ENCODE measurements at places on chromosomes 7 and 10. TPM values are rescaled to one million over a fixed set of nuclear protein-coding genes. Genes with fewer than 3 reads are reported as not detected.

Gene AQP1
- polyA plus RNA-seq: 0.32 TPM

Gene CALD1
- polyA plus RNA-seq: 804 TPM

Gene MEOX2
- not detected for polyA plus RNA-seq

DNA sequence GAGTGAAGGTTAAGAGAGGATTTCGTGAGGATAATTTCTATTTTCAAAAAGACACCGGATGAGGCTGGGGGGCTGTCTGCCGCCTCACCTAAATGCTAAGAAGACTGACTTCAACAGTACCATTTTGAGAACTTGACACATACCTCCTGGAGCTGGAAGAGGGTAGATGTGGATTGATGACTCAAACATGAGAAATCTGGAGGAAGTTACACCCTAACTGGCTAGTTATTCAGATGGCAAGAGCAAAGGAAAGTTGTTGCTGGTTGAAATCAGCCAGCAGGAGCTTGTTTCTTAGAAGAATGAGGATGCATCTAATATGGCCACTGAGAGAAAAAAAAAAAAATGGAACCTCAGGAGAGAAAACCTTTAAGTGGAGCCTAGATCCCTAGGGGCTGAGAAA is 76.2 kb upstream of the KIAA1217 start:
- DNase-seq: no peak

DNA sequence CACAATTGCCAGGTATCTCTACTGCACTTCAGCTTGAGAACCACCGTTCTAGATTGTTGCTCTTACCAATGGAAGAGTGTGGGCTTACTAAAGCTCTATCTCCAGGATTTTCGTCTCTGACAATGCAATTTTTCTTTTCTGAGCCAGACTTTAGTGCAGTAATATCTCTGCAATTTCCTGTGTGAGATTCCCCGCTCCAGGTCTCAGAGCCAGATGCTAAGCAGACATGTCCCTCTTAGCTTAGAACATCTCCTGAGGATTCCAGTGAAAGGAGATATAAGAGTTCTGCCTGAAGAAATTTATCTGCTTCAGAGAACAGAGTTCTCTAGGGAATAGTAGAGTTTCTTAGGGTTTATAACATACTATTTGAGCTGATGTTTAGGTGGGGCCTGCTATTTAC is 82.0 kb downstream of the SND1 start:
- DNase-seq: no peak

GRCh38 chr10:110774069-110775019 is 97.4 kb upstream of the PDCD4 start:
- no peak for DNase-seq

DNA sequence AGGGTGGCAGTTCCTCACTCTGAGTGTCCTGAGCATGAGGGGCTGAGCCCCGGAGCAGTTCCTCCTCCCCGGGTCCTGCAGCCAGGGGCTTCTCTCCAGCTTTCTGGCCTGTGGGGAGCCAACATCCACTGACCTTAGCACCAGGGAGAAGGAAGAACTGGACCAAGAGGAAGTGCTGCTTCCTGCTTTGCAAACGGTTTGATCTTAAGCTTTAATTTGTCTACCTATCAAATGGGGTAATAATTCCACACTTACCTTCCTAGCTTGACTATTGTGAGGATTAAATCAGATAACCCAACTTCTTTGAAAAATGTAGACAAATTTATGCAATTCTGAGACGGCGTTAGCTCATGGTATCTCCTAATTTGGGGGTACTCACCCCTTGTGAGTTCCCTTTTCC is 2.0 kb downstream of the NOBOX start:
- no peak for DNase-seq

- DNase-seq: no peak
Measured at GRCh38 chr7:158302274-158303070, 285.2 kb downstream of the PTPRN2 start.

DNA sequence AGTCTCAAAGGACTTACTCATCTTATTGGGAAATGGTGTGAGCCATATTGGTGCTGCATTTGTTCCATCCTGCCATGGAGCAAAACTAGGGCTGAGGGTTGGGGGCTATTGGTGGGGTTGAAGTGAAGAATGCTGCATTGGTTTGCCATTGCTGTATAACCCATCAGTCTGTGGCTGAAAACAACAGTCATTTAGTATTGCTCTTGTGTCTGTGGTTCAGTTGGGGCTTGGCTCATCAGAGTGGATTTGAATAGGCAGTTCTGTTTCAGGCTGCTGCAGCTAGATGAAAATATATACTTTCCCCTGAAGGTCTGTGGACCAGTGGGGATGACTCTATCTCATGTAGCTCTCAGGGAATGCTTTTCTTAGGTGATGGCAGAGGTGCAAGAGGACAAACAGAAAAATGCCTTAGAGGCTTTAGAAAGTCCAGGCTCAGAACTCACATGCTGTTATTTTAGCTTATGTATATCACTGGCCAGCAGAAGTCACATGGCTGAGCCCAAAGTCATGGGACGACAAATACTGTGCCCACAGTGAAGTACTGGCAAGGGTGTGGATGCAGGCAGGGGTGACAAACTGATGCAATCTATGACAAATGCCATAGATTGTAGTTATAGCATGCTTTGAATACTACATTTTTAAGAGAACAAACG is 15.2 kb upstream of the EXOC6 start:
- no peak for DNase-seq

DNA sequence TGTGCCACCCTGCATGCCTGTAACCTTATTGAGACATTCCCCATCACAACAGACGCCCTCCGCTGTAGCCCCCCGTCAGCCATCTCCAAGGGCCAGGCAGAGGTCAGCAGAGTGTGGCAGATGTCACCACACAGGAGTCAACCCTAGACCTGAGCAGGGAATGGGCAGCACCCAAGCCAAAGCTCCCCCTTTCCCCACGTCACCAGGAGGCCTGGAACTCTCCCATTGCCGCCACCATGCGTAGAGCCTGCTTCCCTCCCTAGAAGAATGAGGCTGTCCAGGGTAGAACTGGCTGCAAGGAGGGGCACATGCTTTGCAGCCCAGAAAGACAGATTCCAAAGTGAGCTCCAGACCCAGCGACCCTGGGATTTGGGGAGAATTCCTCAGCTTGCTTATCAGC is 342.9 kb downstream of the TNS3 start:
- no peak for DNase-seq

- no peak for DNase-seq
Measured at GRCh38 chr10:125064681-125065492, 95.5 kb downstream of the CTBP2 start.

DNA sequence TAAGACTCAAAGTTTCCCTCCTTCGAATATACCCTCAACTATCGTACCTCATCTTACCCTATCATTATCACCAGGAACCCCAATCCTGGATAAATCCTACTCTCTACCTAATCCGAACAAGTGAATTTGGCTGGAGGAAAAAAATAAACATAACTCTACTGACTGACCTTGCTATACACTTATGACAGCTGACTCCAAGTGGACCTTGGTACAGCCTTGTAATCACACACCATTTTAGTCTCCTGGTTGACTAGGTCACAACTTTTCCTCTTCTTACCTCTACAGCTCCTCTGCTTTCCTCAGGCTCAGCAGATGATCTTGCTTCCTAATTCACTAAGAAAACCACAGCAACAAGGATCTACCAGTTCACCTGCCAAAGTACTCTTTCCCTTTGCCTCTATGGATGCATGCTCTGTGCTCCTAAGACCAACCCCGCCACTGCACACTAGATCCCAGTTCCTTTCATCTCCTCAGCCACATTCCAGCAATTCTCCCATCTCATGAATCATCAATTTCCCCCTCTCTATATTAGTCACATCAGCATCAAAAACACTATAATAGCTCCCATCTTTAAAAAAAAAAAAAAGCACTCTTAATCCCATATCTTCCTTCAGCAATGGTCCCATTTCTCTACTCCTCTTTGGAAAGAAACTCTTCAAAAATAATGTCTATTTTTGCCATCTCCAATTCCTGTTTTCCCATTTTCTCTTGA is 35.5 kb downstream of the COA1 start:
- DNase-seq: no peak

DNA sequence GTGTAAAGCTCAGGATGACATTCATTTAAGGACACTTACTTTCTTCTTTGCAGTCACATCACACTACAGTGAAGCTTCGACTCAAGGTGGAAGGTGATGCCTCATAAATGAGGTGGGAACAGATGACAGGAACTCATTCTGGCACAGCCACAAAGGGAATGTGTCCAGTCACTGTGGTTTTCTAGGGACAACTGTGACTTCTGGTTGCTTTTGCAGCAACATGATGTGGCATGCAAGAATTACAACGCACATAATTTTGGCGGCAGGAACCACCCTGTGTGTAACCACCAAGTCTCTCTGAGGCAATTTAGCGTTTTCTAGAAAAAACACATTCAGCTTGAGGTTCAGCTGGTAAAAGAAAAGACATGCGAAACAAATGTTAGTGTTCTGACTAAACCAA is 32.0 kb upstream of the FERD3L start:
- DNase-seq: no peak

- DNase-seq: no peak
Measured at GRCh38 chr7:142739923-142740492, 9.3 kb upstream of the PRSS1 start.

DNA sequence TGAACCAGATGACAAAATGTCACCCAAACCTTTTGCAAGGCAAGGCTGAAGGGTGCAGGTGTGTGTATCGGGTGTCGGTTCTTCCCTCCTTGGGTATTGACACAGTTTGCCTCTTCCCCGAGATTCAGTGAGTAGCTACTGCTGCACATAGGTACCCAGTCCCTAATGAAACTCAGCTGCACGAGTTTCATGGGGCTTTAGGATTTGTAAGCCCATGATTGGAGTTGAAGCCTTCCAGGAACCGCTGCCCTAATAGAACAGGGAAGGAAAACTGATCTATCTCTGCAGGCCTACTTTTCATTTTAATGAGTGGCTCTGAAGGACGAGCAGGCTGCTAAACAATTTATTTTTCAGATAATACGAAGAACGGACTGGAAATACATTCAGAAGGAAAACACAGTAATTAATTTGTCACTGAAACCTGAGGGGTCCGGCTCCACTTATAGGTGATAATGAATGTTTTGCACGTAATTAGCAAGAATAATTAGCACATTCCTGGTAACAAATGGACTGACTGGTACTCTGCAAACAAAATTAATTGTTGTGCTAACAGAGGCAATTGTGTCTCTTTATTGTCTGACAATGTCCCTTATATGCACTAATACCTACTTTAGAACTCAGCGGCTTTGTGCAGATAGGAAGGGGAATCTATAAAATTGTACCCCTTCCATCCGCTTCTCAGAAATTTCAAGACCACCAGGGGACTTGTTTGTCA is 49.6 kb upstream of the FZD8 start:
- DNase-seq: no peak

DNA sequence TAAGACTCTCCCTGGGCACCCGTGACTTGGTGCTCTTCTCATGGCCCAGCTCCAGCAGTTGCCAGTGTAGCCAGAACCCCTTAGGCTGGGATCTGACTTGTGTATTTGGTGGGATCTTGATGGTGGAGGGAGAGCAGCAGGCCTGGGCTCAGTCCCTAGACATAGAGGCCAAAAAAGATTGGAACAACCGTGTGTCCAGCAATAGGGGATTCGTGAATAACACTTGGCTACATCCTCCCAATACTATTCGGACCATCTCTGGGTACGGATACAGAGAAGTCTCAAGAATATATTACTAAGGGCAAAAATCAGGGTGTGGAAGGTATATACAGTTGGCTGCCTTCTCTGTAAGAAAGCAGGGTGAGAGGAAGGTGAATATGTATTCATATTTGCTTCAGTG is 17.2 kb downstream of the RBM20 start:
- no peak for DNase-seq

DNA sequence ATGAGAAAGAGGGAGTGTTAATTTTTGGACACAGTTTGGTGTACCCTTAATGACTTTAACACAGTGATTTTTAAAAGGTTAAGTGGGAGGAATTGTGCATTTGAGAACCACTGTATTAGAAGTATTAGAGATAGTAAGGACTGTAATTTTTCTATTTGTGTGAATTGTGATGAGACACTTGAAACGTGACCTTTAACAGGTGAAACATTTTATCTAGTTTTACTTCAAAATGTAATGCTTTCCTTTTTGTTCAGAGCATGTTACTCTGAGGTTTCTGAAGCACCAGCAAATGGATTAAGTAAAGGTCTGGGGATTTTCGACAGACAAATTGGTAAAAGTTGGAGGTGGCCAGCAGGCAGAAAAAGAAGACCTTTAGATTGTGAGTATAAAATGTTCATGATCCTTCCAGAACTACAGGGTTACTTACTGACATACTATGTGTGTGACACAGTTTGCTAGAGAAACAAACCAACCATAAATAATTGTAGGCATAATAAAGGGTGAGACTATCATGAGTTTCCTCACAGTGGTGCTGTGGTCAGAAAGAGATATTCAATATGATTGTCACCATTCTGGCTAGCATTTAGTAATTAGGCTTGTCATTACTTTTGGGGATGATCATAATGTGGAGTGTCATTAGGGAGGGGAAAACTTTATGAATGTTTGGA is 26.1 kb downstream of the LCOR start:
- no peak for DNase-seq

- no peak for DNase-seq
Measured at GRCh38 chr10:122516734-122517133, 43.8 kb upstream of the DMBT1 start.

DNA sequence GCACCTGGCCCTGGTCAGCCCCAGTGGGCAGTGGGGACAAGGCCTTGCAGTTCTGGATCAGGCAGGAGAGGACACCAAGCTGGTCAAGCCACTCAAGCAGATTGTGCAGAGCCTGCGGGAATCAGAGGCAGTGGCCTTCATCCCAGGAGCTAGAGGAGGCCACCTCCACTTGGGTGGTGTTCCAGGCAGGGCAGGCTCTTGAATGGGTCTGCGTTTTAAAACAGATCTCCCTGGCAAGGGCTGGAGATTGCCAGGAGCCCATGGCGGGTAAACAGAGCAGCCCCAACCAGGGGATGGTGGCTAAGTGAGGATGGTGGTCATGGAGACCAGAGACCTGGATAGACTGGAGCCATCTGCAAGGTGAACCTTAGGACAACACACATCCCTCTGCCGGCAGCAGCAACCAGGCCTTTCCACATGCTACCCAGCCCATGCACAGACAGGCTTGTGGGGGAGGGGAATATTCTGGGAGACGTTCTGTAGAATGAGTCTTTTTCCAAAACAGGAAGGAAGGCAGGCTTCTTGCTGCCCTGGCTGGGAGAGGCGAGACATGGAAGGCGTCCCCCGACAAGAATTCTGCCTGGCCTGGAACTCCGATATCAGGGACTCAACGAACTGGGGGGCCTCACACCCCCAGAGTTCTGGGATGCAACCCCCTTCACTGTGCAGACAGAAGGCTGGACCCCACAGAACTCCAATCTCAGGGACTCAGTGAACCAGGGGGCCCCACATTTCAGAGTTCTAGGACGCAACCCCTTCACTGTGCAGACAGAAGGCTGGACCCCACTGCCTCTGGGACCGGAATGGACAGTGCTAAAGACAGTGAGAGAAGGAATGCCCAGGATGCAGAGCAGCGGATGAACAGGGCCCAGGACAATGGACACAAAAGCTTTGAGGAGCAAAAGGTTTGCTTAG is 264.8 kb downstream of the PTPRN2 start:
- DNase-seq: no peak

GRCh38 chr7:100435401-100436304 is 644 bp downstream of the PPP1R35 start:
- no peak for DNase-seq

Data from AG04450 (cell line).